Aorta (tissue), 5 donors: ENCODE measurements at places on chromosomes 2 and 18. TPM values are rescaled to one million over a fixed set of nuclear protein-coding genes. Genes with fewer than 3 reads are reported as not detected.

- DNase-seq = no peak
Measured at GRCh38 chr18:13376298-13376840, 157.8 kb downstream of the LDLRAD4 start.

- peak; percentile 63 for DNase-seq
Measured at GRCh38 chr2:168699844-168700417, 102.5 kb upstream of the NOSTRIN start.

- no peak for DNase-seq
Measured at GRCh38 chr2:150140777-150141176, 346.7 kb downstream of the RND3 start.

- no peak for DNase-seq
Measured at GRCh38 chr18:14916851-14917250, 168.9 kb downstream of the ANKRD30B start.

DNA sequence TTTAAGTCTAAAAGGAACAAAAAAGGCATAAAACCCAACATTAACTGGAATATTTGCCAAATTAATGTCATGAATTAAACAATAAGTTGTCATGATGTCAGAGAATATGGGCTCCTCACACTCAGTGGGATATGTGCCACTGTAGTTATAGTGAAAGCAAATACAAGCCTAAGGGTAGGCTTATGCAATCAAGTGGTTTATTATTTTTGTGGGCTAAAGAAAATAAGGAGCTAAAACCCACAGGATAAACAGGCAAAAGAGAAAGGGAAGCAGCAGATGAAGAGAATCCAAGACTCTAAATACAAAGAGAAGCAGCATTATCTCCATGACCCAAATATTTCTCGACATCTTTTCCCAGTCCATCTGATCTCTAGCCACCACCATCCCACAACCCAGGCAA is 17.5 kb downstream of the YWHAQ start:
- no peak for DNase-seq

- no peak for DNase-seq
Measured at GRCh38 chr18:48660346-48661228, 121.8 kb downstream of the CTIF start.

The CCDC148 gene
- 1.6 TPM for total RNA-seq
